T-helper 22 cell (primary cell): ENCODE measurements at places on chromosomes 2 and 18.

GRCh38 chr18:59050661-59051057 is 89.0 kb upstream of the SEC11C start:
- DNase-seq = no peak

GRCh38 chr2:65636813-65637483 is 204.5 kb upstream of the SPRED2 start:
- DNase-seq = no peak

DNA sequence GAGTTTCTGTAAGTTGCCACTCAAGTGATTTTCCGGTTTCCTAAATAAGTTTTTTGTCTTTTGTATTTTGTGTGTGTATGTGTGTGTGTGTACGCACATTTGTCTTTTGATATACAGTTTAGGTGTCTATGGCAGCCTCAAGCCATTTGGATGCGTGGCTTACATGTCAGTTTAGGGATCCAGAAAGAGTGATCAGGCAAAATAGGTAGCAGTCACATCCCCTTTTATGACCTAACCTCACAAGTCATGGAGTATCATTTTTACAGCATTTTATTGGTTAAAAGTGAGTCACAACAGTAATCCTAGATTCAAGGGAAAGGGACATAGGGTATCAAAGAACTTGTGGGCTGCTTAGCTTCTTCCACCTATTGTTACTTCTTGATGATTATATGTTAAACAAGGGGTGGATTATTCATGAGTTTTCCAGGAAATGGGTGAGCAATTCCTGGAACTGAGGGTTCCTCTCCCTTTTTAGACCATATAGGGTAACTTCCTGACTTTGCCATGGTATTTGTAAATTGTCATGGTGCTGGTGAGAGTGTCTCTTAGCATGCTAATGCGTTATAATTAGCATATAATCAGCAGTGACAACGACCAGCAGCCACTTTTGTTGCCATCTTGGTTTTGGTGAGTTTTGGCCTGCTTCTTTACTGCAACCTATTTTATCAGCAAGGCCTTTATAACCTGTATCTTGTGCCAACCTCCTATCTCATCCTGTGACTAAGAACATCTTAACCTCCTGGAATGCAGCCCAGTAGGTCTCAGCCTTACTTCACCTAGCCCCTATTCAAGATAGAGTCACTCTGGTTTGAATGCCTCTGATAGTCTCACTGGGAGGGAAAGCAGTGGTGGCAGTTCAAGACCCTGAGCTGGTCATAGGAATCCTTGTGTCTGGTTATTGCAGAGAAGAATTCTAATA is 8.6 kb upstream of the SOCS6 start:
- no peak for DNase-seq

GRCh38 chr2:129237966-129238725 is 741.3 kb upstream of the RAB6C start:
- DNase-seq = no peak

- no peak for DNase-seq
Measured at GRCh38 chr18:74734013-74734444, 136.4 kb downstream of the ZNF407 start.

DNA sequence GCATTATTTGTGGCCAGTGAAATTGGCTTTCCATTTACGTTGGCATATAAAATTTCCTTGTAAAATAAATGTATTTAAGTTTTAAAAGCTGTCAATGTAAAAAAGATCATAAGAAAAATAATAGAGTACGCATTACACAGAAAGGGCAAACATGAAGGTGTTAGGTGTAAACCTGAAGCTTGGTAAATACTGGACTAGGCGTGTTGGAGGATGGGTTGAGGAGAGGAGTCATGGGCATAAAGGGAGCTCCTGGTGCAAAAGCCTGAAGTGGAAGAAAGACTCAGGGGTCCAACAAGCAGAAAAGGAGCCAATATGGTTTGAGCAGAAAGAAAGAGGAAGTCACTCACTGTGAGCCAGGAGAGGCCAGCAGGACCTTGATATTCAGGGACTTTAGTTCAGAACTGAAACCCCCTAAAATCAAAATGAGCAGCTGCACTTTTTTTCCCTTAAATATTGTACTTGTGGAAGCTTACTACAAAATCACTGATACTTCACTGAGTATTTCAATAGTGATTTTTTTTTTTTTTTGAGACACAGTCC is 24.4 kb downstream of the SP5 start:
- DNase-seq = no peak

- DNase-seq = no peak
Measured at GRCh38 chr2:37585295-37585908, 86.0 kb downstream of the CDC42EP3 start.

DNA sequence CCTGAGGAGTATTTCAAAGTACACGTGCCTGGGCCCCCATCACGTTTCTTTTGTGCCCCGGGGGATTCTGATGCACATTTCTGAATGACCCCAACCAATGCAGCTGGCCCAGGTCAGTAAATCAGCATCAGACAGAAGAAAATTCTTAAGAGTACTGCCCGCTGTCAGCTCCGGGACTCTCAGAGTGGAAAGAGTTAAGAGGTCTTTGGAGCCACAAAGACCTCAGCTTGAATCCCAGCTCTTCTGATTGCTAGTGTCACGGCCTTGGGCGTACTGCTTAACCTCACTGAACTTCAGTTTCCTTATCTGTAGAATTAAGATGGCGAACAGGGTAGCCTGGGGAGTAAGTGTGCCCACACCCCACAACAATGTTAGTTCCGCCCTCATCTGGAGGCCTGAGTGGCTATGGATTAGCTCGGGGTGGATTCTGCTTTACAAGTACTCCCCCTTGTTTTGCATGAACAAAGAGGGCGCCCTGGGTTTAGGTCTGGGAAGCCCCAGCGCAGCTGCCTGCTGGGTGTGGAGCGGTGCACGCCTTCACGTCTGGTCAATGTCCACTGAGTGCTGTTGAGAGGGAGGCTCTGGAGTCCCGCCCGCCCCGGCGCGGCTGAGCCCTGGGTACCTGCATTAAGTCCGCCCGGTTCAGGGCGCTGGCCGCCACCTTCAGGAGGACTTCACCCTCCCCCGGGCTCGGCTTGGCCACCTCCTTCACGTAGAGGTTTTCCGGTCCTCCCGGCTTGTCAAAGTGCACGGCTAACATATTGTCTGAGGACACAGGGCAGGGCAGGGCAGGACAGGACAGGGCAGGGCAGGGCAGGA is 858 bp downstream of the TP53I3 start:
- peak; percentile 19 for DNase-seq

DNA sequence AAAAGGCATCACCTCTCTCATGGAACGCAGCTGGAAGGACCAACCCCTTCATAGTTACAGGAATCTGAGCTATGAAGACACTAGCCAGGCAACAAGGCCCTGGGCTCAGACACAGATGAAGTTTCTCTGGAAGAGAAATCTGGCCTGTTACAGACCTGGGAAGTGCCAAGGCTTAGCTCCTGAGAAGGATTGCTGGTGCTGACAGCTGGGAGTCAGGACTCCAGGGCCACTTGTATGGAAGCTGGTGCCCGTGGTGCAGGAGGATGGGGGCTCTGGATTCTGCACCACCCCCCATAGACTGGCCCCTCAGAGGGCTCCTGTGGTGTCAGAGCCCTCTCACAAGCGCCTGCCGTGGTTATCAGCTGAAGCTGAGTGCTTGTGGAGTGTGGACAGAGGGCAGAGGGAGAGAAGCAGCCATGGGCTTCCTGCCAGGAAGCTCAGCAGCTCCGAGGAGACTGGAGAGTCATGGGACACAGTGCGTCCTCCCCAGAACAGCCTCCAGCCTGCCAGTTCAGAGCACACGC is 87.3 kb upstream of the LCLAT1 start:
- DNase-seq = no peak

GRCh38 chr2:111157798-111158197 is 37.1 kb downstream of the BCL2L11 start:
- DNase-seq = no peak

DNA sequence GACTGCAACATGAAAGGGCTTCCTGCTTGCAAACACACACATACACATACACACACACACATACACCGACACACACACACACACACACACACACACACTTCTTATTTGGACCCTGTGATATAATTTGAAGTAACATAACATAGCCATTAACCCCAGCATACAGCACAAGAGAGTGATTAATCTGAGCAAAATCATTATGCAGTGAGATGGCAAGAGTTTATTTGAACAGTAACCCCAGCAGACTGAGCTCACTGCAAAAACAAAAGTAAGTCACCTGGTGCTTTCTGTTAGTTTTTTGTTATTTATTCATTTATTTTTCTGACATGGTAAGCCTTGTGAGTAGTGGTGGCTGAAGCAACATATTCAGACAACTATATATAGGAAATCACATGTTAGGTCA is 93.7 kb downstream of the NOL4 start:
- no peak for DNase-seq

DNA sequence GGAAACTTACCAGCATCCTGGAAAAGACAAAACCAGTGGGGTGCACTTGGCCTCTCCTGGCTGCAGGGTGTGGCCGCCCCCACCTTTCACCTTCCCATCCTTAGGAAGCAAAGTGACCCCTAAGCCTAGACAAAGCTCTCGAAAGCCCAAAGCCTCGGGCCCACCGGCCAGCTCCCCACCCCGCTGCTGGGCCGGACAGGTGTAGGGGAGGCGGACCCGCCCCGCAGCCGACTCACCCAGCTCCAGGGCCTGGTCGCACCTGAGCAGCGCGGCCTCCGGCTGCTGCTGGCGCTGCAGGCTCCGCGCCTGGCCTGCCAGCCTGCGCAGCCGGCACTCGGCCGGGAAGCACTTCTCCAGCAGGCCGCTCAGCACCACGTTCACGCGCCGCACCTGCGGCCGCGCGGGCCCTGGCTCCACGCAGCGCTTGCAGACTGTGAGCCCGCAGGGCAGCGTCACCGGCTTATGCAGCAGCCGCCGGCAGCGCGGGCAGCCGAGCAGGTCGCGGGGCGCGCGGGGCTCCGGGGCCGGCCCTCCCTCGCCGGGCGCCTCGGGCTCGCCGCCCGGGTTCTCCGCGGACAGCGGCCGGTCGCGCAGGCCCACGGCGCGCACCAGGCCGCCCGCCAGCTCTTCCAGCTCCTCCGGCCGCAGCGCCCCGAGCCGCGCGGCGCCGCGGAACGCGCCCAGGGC is 979 bp downstream of the LONRF2 start:
- no peak for DNase-seq

GRCh38 chr2:3427272-3427671 is 47.8 kb downstream of the TRAPPC12 start:
- DNase-seq = no peak

GRCh38 chr2:328761-329160 is 40.9 kb upstream of the ALKAL2 start:
- DNase-seq = no peak

- DNase-seq = no peak
Measured at GRCh38 chr2:235347691-235348090, 146.2 kb upstream of the AGAP1 start.

DNA sequence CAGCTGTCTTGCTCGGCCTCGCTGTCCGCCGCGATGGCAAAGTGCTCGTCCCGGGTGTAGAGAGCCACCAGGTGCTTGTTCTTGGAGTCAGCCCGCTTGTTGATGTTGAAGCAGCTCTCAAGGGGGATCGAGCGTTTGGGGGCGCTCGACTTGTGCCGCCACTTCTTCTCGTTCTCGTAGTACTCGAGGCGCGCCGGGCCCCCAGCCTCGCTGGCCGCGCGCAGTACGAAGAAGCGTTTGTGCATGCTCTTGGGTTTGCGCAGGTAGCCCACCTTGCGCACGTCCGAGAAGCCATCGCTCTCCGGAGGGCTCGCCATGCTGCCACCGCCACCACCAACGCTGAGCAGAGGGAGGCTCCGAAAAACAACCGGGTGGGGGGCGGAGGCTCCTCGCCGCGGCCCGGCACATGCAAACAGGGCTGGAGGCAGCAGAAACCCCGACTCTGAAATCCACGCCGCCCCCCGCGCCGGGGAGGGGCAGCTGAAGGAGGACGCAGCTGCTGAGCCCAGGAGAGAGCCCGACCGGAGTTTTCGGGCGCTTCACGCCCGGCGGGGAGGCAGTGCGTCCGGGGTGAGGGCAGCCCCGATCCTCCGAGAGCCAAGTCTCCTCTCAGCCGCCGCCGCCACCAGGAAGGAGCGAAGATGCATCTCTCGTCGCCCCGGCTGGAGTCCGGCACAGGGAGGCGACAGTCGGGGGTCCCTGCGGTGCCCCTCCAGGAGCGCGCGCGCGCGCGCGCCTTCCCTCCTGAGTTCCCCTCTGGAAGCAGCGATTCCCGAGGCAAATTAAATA is 1.0 kb downstream of the IRS1 start:
- no peak for DNase-seq

- no peak for DNase-seq
Measured at GRCh38 chr2:12948961-12949353, 232.2 kb downstream of the TRIB2 start.

GRCh38 chr2:186485576-186485870 is 537 bp upstream of the ZC3H15 start:
- no peak for DNase-seq

- DNase-seq = no peak
Measured at GRCh38 chr2:28055325-28055970, 164.9 kb downstream of the BABAM2 start.

DNA sequence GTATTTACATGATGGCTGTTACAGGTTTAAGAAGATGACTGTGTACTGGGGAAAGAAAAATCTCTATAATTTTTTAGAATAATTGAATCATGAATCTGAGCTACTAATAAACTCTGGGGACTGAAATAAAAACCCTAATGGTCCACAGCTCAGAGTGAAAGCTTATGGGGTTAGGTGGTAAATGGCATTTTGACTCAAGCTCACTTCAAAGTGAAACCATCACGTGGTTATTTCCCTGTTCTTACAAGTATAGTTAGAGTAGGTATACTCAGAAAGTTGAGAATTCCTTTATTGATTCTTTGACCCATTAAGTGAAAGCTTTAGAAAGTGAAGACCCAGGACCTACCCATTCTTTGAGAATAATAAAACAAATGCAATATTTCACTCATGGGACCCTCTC is 626.2 kb upstream of the SETBP1 start:
- no peak for DNase-seq

DNA sequence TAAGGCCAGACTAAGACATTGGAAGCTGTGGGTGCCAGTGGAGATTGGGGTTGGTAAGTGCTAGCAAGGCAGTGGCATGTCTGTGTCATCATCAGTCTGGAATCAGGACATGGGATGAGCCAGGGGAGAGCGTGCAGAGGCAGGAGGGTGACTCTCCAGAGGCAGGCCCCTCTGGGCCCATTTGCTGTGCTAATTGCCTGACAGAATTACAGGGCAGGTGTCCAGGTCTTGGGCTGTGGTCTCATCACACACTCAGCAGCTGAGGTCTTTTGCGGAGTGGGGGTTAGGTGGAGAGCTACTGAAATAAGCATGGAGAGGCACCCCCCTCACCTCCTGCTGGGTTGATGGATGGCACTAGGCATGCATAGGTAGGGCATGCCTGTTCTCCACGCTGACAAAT is 57.4 kb downstream of the CELF4 start:
- no peak for DNase-seq

DNA sequence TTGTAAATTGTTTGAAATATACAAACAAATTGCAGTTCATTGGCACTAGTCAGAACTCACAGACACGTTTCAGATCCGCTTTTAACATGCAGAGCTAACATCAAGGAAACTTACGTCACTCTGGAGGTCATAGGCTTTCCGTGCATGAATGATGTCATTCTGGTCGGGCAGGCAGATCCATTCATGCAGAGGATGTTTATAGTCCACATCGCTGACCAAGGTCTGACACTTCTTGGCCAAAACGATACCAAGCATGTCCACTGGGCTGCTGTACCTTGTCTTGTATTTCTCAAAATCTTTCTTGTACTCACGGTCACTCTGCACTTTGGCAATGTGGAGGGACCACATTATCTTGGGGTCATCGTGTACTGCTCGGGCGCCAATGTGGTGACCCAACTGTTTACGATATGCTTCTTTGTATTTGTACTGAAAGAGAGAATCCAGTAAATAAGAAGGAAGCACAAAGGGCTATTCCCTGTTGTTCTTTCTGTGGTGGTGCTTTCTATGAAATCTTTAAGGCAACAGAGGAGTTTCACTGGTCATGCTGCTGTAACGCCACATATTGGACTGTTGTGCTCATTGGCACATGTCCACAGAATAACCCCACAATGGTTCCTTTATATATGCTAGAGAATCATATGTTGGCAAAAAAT is 114.8 kb downstream of the NEB start:
- no peak for DNase-seq
